CD4-positive, alpha-beta T cell treated with Interleukin-15 for 4 hours (primary cell): ENCODE measurements at places on chromosomes 6 and 20.

GRCh38 chr6:118285791-118286190, 262.3 kb upstream of the PLN start:
- DNase-seq = no peak

- DNase-seq = no peak
These were observed 15.4 kb downstream of the CDC40 start for GRCh38 chr6:110195639-110196038.

DNA sequence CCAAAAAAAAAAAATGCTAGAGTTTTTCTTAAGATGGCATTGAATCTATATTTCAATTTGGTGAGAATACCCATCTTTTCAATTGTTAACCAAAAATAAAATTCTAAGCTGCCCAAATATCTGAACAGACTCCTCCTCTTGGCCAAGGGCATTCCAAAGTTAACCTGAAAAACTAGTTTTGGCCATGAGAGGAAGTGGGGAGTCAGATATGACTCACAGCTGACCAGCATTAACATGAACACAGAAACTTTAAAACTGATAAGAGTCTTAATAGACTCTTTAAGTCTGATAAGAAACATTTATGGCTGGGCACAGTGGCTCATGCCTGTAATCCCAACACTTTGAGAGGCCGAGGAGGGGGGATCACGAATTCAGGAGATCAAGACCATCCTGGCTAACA, 171.3 kb downstream of the FAXC start:
- no peak for DNase-seq

DNA sequence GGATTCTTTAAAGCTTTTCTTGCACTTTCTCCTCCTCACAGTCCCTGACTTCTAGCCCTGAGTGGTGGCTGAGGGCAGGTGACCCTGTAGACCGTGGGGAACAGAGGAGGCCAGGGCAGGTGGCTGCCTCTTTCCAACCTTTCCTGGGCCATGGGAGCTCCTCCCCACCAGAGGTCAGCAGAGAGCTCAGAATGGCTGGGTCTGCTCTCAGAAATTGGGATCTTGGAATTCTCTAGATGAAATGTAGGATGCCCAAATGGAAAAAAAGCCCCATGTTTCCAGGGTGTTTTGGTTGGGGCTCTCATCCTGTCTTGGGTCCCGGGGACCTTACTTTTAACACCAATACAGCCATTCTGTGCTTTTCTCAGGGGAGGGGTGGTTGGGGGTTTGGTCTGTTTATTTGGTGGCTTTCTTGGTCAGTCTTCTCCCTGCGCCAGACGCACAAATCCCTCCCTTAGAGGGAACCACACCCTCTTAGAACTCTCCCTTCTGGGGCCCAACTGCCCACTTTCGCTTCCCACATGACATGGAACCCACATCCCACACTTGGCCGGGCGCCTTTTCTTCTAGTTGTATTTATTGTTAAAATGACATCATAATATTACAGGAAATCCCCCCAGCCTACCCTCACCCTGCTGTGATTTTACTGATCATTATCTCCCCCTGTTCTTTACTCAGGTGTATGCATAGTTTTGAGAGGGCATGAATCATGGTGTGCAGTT, 17.9 kb downstream of the GNAS start:
- DNase-seq = peak; percentile 59

- DNase-seq = no peak
These were observed 106.9 kb downstream of the SLC23A2 start for GRCh38 chr20:4894409-4894808.

DNA sequence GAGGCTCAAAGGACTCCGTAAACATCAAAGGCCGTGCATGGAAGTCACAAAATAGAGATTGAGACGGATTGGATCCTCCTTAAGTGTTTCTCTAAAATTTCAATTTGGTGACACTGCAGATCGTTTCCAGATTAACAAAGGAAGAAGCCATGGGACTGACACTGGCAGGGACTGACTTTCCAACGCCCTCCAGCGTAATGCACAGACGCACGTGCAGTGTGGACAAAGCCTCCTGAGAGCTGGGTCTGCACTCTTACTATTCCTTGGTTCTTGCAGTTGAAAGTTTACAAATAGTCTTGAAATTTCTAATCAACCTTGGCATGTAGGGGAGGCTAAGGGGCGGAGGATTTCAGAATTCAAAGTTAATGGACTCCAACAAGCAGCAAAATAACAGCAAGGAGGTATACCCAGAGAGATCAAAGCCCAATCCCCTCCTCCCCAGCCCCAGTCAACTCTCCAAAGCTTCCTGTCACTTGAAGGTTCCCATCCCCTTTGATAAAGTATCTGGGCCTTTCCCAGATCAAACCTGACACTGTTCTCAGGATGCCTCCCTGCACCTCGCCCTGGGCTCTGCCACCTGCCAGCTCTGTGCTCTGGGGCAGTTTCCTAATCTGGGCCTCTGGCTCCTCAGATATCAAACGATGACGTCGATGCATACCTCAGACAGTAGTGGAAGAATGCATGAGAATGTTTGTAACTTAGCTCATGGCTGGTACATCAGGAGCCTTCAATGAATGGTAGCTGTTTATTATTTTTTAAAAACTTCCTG, 106.5 kb upstream of the TRAF3IP2 start:
- DNase-seq = no peak

DNA sequence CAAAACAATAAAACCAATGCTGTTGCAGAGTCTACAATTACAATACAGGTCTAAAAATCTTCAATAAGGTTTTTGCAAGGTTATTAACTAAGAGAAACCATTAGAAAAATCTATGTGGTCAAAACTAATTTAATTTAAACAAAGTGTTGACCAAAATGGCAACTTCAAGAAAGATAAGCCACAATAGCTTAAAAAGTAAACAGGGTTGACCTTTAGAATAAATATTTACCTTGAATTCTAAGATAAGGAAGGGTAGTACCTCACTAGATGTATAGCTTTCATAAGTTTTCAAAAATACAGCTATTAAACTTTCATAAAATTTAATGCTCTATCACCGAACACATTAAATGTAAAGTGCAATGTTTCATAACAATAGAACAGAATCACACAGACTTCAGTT, 11.4 kb downstream of the RTN4IP1 start:
- no peak for DNase-seq

GRCh38 chr6:108831104-108831503, 17.1 kb upstream of the ARMC2 start:
- no peak for DNase-seq

GRCh38 chr6:74283532-74283931, 587.5 kb downstream of the CD109 start:
- DNase-seq = no peak

DNA sequence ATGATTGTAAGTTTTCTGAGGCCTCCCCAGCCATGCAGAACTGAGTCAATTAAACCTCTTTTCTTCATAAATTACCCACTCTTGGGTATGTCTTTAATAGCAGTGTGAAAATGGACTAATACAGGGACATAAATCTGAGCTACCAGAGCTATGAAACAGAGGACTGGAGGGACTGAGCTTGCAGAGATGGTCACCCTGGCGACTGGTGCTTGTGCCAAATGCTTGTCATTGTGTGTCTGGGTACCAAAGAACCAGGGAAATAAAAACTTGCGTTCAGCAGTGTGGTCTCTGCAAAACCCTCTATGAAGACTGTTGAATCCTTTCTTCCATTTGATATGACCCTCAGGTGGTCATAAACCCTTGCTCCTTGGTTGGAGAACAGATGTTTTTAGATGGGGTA, 105.1 kb upstream of the PRL start:
- DNase-seq = no peak

DNA sequence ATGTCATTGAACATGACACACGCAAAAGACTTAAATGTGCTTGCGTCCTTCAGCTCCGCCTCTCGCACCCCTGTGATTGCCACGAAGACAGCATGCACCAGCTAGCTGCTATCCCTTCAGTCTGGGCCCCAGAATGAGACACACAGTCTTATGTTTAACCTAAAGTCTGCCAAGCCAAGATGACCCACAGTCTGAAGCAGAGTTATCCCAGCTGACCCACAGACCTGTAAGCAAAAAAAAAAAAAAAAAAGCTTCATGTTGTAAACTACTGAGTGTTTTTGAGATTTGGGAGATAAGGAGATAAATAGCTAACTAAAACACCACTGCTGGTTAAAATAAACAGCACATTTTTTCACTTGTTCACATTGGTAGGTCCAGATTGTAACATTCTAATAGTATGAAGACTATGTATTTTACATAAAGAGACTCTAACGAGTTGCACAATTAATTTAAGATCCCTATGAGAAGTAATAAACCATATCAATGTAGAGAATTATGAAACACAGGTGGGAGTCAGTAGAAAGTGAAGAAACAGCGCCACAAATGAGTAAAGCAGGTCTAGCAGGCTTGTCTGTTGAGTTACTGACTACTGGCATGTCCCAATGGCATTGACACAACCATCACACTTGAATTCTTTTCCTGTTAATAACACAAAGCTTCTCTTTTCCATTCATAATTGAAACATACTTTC, 47.4 kb upstream of the CCDC28A start:
- no peak for DNase-seq

GRCh38 chr6:138620630-138621029, 121.3 kb upstream of the NHSL1 start:
- no peak for DNase-seq
